Cardiac ventricle fibroblast (primary cell): ENCODE measurements at places on chromosomes 1 and 21. TPM values are rescaled to one million over a fixed set of nuclear protein-coding genes. Genes with fewer than 3 reads are reported as not detected.

CNST gene
- total RNA-seq = 12.0 and 18.5 TPM in 2 replicates

OR2L5 gene
- total RNA-seq = not detected in 2 replicates

SLAMF6 gene
- not detected in 2 replicates for total RNA-seq

RBP7 gene
- total RNA-seq = not detected in 2 replicates

FCRL6 gene
- not detected in 2 replicates for total RNA-seq

HTR6 gene
- total RNA-seq = not detected in 2 replicates

SLC1A7 gene
- 0.12 and 0.34 TPM in 2 replicates for total RNA-seq
